Inflammatory macrophage treated with lipopolysaccharide for 4 hours (primary cell): ENCODE measurements at places on chromosomes 16 and 17.
A peak's percentile ranks its signal among the peaks of the same experiment; 100 is the strongest.

- no peak for DNase-seq
Measured at GRCh38 chr17:75641343-75641742, 8.1 kb downstream of the SMIM5 start.

DNA sequence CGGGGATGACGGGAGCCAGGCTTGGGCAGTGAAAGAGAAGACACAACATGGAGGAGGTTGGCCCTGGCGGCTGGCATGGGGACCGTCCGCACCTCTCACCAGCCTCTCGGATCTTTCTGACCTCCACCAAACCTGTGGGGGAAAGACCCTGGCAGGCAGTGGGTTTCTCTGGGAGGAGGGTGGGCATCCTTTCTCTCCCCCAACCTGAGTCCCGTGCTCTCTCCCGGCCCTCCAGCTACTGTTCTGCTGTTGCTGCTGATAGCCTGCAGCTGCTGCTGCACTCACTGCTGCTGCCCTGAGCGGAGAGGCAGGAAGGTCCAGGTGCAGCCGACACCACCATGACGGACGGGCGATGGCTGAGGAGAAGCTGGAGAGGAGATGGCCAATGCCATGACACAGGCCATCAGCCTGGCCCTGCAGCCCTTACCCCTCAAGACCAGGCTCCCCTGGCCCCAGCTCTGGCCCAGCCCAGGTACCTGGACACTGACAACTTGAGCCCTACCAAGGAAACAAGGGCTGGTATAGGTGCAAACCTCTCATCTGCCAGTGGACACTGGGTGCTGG, 7.4 kb downstream of the SMIM5 start:
- DNase-seq, result no peak

GRCh38 chr17:79970576-79971068, 65.0 kb downstream of the TBC1D16 start:
- peak; percentile 63 for DNase-seq

- DNase-seq, result no peak
Measured at GRCh38 chr17:78829477-78829876, 11.1 kb downstream of the USP36 start.

DNA sequence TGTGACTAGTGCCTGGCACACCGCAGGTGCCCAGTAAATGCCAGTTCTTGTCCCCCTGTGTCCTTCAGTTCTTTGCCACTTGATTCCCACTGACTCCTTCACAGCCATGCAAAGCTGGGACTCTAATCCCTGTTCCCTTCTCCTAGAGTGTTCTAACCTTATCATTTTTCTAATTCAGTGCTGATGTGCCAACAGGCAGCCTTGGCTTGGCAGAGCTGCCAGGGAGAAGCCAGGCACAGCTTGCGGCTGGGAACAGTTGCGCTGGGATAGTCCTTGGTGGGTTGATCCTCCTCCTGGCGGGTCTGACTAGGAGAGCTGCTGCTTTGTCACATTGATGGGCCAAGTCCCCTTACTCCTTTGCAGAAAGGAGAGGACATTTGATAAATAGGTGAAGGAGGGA, 654.2 kb downstream of the HS3ST4 start:
- DNase-seq, result no peak

- no peak for DNase-seq
Measured at GRCh38 chr17:66541461-66542128, 239.2 kb downstream of the PRKCA start.

DNA sequence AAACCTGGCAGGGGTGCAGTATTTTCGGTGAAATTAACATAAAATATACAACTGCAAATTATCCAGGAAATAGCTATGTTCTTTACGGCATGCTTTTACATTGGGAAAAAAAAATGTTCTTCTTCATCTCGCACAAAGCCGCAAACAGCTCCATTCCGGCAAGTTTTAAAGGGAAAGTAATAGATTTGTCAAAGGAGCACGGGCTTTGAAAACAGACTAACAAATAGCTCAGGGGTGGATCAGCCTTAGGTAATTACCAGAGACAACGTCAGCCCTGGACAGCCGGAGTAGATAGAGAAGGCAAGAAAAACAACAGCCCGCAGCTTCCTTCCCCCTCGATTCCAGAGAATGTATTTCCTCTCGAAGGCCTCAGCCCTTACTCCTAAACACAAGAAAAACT, 222.5 kb downstream of the C16orf78 start:
- no peak for DNase-seq

- peak; percentile 39 for DNase-seq
Measured at GRCh38 chr17:60526726-60527125, 684 bp upstream of the APPBP2 start.

DNA sequence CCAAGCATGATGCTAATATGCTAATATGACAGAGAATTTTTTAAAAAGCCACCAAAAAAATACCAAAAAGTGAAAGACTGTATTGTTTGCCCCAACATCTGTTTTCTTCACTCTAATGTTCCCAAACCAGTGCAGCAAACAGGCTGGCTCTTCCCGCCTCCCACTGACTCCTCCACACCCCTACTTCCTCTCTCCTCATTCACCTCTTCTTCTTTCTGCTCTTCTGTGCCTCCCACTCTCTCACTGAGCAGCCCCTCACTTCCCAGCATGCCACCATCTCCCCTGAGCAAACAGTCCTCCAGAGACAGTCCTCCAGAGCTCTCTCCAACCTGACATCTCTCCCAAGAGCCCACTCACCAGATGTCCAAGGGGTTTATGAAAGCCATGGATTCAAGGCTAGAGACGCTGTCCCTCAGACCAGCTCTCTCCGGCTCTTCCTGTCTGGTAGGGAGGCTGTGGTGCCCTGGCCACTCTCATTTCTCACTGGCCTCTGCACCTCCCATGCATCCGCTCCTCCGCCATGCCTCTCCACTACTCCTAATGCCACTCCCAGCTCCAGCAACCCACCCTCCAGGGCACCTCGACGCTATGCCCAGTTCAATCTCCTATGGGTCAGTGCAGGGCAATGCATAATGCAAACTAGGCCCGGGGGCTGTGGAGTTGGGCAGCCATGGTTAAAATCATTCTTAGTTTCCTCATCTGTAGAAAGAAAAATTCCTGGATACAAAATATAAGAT, 52.9 kb downstream of the ANKRD11 start:
- peak; percentile 21 for DNase-seq

GRCh38 chr17:50608700-50609379, 25.8 kb upstream of the ABCC3 start:
- DNase-seq, result no peak

DNA sequence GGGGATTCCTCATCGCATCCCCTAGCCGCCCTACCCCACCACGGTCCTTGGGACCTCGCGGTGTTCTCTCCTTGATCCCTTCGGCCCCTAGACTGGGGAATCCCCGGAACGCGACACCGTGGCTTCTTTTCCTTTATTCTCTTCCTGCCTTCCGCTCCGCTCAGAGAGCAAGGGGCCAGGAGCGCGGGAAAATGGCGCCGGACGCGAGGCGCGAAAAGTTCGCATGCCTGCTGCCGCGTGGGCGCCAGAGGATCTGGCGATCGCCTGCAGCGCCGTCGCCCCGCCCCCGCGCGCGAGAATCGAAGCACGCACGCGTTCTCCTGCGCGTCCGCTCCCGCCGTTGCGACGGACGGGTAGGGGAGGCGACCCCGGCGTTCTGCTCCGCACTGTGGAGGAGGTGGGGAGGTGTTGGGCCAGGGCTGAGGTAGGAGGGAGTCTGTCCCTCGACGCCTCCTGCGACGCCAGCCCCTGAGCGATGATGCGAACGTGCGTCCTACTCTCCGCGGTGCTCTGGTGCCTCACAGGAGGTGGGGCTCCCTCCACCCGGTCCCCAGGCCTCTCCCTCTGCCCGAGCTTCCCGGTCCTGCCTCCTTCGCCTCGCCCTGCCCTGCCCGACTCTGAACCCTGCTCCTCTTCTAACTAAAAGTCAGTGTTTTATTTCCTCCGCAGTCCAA, at the start of gene ZPBP2:
TSS of gene ZPBP2 (plus strand) at position 323 of the 674 bp plus-strand sequence. CDS start at position 476, 153 bp downstream.
- no peak for DNase-seq

- DNase-seq, result no peak
Measured at GRCh38 chr16:89132194-89133005, 38.7 kb downstream of the ACSF3 start.

- peak; percentile 79 for DNase-seq
Measured at GRCh38 chr17:44774271-44775135, 15.7 kb downstream of the ADAM11 start.

DNA sequence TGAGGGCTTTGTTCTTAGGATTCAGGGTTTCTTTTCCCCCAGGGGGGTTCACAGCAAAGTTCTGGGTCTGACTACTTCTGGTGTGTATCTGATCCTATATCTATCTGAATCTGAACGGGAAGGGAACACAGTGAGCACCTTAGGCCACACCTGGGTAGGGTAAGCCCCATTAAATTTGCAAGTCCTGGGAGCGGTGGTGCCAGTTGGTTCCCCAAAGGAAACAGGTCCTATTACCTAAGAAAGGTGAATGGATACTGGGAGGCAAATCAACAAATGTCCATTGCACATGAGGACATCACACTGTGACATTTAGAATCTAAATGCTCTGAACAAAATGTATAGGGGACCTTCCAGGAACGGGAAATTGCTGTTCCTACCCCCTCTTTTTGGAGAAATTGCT, 54.6 kb downstream of the BMERB1 start:
- no peak for DNase-seq

GRCh38 chr16:48433116-48433849, 48.1 kb upstream of the SIAH1 start:
- DNase-seq, result no peak

GRCh38 chr17:48123776-48124388, 16.3 kb downstream of the SNX11 start:
- DNase-seq, result no peak

- no peak for DNase-seq
Measured at GRCh38 chr17:41369023-41369422, 590 bp downstream of the KRT33B start.

- no peak for DNase-seq
Measured at GRCh38 chr17:7883781-7884386, 4.7 kb upstream of the CHD3 start.

DNA sequence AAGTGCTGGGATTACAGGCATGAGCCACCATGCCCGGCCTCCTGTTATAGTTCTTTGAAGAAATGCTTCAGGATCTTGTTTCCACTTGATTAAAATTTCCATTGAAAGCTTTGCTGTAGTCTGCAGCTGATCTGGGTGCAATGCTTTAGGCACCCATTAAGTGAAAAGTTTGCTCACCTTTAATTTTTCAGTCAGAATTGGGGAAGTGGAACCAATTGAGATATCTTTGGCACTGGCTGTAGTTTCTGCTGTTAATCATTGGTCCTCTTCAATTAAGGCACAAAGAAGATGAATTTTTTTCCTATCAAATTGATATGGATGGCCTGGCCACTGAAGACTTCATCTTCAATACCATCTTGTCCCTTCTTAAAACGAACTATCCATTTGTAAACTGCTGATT, 336.1 kb upstream of the TBX2 start:
- no peak for DNase-seq

DNA sequence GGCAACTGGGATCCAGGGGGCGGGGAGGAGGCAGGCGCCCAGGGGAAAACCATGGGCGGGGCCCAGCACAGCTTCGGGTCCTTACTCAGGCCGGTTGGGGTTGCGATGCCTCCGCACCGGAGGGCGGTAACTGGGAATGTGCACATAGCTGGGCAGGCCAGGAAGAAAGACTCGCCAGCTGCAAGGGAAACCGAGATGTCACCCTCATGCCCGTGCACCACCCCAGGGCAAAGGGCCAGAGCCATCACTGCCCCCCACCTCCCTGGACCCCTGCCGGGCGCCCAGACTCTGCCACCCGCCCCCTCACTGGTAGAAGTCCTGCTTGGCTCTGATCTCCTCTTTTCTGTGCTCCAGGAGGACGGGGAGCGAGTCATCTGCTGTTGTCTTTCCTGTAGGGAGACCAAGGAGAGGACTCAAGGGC, 6.7 kb downstream of the ALOX12B start:
- DNase-seq, result no peak

DNA sequence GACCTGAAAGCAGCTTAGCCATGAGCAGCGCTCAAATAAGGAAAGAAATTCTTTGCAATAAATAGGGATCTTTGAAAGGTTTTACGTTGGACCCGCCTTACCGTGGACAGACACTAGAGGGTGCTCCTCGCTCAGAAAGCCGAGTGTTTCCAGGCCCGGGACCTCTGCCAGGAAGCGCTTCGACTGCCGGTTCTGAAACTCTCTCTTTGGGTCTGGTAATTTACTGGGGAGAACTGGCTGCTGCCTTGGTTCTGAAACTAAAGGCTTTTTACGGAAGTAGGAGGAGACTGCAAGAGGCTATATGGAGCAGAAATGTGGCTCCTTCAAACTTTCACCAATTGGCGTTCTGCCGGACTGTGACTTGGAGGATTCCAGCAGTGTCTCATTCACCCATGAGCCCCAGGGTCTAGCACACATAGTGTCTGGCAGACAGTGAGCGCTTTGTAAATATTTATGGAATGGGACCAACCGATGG, 45.6 kb upstream of the HOXB9 start:
- DNase-seq, result peak; percentile 56

- no peak for DNase-seq
Measured at GRCh38 chr17:10336393-10336792, 36.4 kb downstream of the MYH13 start.

GRCh38 chr16:23378921-23379320, 74.1 kb downstream of the COG7 start:
- no peak for DNase-seq

DNA sequence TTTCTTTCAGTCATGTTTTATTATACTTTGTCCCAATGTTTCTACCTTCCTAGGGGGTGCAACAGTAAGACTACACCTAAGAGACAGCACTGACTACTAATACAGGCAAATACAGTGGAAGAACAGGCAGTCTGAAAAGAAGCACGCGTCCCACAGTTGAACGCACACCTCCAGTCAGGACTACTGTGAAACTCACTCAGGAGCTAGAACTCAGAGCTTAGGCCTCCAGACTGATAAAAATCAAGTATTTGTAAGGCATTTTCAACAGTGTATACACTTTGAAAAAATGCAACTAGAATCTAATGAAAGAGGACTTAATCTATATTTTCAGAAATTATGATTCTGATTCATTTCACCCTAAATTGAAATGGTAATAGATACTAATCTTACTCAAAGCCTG, 14.4 kb downstream of the ITFG1 start:
- no peak for DNase-seq

DNA sequence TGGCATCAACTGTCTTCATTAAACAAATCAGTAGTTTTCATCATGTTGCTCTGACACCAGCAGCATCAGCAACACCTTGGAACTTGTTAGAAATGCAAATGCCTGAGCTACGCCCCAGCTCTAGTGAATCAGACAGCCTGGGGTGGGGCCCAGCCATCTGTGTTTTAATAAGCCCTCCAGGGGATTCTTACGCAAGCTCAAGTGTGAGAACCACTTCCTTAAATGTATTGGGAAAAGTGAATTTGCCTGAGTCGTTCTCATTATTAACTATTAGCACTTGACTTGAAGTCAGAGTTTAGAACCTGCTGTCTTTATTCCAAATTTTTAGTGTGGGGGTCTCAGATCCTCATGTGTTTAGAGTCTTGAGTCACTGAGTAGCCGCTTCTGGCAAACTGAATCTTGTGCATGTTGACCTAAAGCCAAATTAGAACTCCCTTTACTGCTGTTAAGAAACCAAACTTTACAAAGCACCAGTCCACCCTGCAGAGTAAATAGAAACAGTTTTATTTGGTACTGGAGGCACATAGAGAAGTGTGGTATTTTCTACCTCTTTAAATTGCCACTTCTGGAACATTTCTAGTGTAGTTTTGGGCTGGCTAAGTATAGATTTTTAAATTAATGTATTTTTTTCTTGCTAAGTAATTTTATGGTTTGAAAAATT, 137.4 kb upstream of the COX10 start:
- peak; percentile 98 for DNase-seq
